ENCODE measurements at places on chromosomes 3 and 15. TPM values are rescaled to one million over a fixed set of nuclear protein-coding genes. Genes with fewer than 3 reads are reported as not detected.

Gene GOLGA6D
- polyA plus RNA-seq, result not detected

Gene OSTN
- polyA plus RNA-seq, result not detected

Gene TRAK1
- polyA plus RNA-seq, result 10.5 TPM

Gene NME9
- 0.56 TPM for polyA plus RNA-seq

Gene OIP5
- polyA plus RNA-seq, result 0.48 TPM

Gene FBXO40
- polyA plus RNA-seq, result under 0.01 TPM

Gene ZNF445
- 2.2 TPM for polyA plus RNA-seq

Gene GOLGA8Q
- polyA plus RNA-seq, result 0.45 TPM
